ENCODE measurements at places on chromosomes 7 and 10.

DNA sequence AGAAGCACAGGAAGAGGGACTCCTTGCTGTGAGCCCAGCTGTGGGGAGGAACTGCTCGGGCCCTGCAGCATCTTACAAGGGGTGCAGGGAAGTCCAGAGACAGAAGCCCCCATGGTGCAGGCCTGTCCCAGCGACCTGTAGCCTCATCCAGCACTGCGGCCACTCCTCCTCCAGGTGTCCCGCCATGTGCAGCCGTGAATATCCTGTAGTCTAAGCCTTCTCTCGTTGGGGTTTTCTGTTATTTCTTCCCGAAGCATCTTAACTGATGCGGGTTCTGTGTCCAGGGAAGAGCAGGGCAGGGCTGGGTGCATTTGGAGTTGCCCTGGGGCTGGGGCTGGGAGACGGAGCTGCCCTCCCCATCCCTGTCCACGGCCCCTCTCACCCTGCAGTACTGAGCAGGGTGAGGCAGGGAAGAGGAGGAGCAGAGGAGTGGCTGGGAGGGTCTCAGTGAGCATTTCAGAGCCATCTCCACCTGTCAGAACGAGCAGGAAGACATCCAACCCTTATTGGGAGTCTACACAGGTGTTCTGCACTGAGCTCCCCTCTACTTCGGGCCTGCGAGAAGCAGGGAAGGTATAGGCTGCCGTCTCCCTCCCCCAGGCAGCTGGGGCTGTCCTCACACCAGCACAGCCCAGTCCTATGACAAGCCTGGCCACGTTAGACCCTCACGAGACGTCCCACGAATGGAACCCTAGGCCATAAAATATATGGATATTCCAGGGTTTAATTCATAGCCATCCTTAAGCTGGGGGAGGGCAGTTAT is 494.5 kb downstream of the DNAJB6 start:
- no peak for DNase-seq

DNA sequence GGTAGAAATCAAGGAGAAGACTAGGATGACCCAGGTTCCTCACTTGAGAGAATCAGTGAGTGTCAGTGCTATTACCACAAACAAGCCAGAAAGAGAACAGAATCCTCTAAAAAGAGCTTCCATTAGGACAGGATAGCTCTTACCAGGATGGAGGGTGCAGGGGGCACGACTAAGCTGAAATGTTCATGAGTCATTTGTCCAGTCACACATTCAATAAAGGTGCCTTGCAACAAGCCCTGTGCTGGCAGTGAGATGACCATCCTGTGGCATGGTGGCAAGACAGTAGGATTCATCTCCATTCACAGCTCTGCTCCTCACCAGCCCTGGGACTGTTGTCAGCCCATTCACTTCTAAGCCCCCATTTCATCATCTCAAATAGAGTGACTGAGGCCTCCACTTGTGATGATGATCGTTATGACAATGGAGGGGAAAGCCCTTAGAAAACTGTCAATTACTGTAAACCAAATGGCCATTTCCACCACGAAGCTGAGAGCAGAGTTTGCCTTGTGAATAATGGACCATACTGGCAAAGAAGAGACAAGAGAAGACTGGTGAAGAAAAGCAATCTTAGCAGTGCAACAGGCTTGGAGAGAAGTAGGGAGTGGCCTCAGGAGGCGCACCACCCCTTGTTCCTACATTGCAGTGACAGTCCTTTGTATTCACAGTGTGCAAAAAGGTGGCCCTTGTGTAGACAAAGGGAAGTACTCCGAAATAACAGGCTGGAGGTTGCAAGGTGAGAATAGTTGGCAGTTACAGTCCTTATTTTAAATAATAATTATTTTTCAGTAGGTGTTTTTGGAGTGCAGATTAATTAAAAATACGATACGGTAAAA is 9.0 kb upstream of the WIPF3 start:
- DNase-seq = no peak

DNA sequence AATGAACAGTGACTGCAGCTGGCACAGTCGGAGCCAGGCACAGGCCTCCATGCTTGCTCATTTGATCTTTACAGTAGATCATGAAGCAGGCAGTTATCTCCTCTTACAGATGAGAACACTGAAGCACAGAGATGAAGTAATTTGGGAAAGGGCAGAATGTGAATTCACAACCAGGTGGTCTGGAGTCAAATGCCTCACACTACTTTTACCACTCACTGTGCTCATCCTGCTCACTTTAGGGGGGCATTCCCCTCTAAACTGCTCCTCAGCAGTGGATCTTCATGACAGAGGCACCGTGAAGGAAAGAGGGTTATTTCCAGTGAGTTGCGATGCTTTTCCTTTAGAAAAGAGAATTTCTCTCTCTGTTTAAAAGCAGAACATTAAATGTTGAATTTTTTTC is 15.1 kb downstream of the SNX10 start:
- DNase-seq = no peak

GRCh38 chr7:2706685-2707126 is 18.7 kb downstream of the AMZ1 start:
- DNase-seq = no peak

- no peak for DNase-seq
Observed at GRCh38 chr7:69436946-69437345, 161.3 kb upstream of the AUTS2 start.

GRCh38 chr10:43855667-43856210 is 207.1 kb upstream of the ZNF32 start:
- no peak for DNase-seq

GRCh38 chr10:126133906-126134656 is 237.7 kb downstream of the FANK1 start:
- DNase-seq = peak; percentile 2

DNA sequence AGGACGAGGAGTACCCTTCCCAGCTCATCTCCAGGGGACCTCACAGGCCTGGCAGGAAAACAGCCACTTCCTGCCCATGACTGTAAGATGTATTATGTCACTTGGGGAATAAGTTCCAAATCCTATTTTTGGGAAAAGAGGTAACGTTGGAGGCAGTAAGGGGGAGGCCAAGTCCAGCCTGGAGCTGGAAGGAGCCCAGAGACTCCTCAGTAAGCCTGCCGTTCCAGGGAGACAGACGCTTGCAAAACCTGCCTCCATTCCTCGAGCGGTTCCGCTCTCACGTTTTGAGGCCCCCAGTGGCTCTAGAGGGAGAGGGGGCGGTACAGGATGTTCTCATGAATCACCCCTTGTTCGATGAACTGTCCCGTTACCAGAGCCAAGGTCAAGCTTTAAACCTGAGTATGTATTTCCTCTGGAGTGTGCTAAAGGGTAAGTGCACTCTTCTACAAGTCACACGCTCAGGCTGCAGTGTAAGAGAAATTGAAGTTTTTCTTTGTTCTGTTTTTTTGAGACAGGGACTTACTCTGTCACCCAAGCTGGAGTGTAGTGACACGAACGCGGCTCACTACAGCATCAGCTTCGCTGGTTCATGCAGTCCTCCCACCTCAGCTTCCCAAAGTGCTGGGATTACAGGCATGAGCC is 45.5 kb upstream of the CYTH3 start:
- no peak for DNase-seq

- no peak for DNase-seq
Observed at GRCh38 chr10:98815039-98815885, 368.5 kb upstream of the HPS1 start.

- DNase-seq = no peak
Observed at GRCh38 chr7:45881759-45882464, 6.4 kb upstream of the IGFBP1 start.

GRCh38 chr10:132532179-132532578 is 5.4 kb upstream of the INPP5A start:
- no peak for DNase-seq

DNA sequence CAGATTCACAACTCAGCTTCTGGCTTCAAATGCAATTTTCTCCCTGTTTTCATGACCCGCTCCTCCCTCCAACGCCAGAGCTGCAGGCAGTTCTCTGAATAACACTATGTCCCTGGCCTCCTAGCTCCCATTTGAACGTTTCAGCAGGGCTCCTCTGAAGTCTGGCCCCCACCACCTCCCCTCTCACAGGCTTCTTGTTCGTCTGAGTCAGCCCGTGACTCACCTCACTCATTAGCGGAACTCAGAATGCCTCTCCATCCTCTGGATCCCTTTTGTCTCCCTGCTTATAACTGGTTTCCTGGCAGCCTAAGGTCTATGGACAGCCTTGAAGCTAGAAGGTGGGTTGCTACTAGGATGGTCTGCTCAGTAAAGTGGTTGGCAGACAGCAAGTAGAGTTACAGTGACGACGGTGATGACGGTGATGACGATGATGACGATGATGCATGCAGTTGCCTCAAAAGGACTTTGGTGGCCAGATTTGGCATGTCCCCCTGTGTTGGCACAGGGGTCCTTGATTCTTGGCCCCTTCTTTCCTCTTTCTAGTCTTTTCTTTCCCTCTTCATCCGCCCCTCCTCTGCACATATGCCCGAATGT is 83.3 kb upstream of the MKLN1 start:
- DNase-seq = no peak

DNA sequence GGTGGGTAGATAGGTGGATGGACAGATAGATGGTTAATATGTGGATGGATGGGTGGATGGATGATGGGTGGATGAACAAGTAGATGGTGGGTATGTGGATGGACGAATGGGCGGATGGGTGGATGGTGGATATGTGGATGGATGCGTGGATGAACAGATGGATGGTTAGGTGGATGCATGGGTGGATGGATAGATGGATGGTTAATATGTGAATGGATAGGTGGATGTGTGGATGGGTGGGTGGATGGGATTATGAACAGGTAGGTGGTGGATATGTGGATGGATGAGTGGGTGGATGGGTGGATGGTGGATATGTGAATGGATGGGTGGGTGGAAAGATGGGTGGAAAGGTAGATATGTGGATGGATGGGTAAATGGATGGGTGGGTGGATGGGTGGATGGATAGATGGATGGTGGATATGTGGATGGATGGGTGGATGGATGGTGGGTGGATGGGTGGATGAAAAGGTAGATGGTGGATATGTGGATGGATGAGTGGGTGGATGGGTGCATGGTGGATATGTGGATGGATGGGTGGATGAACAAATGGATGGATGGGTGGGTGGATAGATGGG is 14.8 kb downstream of the KNDC1 start:
- DNase-seq = no peak
